Stimulated activated CD4-positive, alpha-beta T cell treated with anti-CD3 and anti-CD28 coated beads, Interleukin-4, amount 100 ng/mL, for 4 hours (primary cell): ENCODE measurements at places on chromosomes 16 and 17.

GRCh38 chr17:28468781-28469180, 4.7 kb upstream of the SLC13A2 start:
- no peak for DNase-seq

DNA sequence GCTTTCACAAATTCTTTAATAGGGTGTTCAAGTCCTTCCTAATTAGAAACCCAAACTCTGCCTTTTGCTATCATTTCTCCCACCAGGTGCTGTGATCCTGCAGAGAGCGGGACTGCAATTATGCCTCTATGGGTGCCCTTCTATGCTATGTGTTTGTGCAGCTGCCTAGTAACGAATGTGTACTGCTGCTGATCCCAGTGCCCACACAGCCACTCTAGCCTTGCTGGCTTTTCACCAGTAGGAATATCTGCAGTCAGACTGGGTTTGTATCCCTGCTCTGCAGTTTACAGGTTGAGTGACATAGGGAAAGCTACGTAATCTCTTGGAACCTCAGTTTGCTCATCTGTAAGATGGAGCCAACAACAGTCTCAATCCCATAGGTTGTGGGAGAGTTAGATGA, 179.6 kb upstream of the IRX3 start:
- DNase-seq = no peak

DNA sequence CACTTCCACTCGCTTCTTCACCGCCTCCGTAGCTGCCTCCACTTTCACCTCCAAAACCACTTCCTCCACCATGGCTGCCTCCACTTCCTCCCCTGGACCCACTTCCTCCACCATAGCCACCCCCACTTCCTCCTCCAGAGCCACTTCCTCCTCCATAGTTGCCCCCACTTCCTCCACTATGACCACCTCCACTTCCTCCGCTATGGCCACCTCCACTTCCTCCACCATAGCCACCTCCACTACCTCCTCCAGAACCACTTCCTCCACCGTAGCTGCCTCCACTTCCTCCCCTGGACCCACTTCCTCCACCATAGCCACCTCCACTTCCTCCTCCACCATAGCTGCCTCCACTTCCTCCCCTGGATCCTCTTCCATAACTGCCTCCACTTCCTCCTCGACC, 4.5 kb downstream of the KRT9 start:
- no peak for DNase-seq

DNA sequence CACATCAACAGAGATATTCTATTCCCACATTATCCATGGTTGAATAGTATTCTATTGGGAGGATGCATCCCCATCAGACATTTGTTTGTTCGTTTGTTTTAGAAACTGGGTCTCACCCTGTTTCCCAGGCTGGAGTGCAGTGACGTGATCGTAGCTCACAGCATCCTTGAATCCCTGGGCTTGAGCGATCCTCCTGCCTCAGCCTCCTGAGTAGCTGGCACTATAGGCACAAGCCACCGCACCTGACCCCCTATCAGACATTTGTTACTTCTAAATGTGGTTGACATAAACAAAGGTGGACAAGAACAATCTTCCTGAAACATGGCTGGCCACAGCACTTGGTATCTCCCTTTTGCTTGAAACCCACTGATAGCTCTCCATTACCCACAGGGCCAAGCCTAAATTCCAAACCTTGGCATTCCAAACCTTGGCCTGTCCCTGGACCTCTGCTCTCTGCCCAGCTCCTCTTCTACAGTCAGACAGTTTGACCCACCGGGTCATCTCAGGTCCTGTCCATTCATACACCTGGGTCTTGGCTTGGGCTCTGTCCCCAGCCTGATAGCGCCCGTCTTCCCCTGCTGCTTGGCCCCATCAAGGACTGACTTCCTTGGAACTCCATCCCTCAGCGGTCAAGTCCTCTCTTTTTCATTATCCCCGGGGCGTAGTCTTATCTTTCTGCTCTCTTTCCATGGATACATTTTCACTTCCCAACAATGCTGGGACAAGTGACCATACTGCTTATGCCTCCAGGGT, 1.5 kb upstream of the PRR29 start:
- no peak for DNase-seq

- DNase-seq = no peak
These were observed 133.8 kb upstream of the PLCG2 start for GRCh38 chr16:81645266-81645694.

- DNase-seq = no peak
These were observed 336.4 kb downstream of the HS3ST3B1 start for GRCh38 chr17:14637260-14637659.

DNA sequence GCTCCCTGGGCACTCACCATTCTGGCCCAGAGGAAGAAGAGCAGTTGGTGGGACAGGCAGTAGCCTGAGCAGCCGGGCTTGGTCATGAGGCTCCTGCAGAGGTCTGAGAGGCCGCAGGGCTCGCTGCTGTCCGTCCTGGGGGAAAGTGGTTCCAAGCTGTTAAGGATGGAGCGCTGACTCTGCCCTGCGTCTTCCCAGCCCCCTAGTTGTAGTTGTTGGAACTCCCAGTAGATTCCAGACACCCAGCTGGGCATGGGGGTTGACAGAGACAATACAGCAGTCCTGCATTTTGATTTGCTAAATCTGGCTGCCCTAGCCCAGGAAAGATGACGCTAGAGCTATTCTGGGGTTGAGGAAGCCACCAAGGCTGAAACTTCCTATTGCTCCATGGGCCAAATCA, 7.3 kb downstream of the C16orf89 start:
- DNase-seq = no peak

- DNase-seq = no peak
These were observed 1.0 kb downstream of the BCL7C start for GRCh38 chr16:30892670-30893416.

DNA sequence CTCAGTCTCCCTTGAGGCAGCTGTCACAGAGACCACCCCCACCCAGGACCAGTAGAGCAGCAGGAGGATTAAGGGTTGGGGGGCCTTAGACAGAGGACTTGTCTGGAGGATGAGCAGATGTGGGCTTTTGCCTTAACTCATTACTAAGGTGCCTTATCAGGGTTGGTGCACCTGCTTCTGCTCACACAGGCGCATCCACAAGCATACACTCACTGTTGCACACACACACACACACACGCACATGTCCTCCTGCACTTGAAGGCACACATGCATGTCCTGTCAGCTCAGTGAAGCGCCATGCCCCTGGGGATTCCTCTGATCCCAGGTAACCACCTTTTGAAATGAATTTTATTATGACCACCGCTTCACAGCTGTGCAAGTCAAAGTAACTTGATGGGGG, 1.2 kb downstream of the GFAP start:
- no peak for DNase-seq

DNA sequence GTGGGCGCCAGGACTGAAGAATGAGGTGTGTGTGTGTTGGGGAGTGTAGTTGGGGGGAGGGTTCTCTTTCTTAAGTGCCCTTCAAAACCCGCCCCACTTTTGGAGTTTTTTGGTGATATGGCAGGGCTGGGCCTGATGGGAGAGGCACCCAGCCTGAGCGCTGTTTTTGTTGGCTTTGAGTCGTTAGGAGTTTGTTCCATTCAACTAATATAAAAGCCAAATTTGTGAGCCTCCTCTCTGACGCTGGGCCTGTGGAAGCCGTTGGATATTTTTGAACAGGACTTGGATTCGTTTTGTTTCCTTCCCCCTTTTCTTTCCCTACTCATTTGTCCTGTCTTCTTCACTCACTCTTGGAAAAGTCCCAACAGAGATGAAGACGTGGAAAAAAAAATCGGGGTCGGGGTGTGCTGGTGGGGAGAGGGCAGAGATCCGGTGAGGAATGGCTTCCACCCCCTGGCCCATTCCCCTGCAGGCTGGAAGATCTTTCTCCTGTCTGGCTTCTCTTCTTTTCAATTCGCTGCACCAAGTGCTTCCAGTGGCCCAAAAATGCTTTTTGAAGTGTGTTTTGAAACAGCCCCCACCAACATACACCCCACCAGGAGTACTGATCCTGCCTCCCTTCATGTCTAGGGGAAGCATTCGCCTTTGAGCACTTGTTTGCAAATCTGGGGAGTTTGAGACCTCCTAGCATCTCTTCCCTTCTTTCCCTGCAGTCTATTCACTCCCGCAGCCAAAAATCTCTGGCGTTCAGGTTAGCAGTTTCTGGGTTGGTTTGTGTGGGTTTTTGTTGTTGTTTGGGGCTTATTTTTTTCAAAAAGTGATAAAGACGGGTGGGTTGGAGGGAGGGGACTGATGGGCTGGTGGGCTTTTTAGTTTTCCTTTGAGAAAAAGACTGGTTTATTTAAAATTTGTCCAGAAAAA, 2.6 kb downstream of the FZD2 start:
- DNase-seq = no peak

DNA sequence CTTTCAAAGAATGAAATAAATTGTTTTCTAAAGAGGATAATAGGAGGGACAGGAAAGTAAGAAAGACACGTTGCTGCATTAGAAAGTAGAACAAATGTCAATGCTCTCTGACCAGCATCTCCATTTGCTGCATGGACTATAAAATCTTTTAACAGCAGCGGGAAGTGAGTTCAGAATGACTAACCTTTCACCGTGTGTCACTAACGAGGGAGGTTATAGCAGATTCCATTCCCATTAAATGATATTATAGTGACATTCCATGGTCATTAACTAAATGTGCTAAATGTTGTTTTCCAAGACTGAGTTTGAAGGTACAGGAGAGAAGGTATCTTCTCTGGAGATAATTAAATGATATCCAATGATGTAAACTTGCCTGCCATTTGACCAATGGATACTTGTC, 127.1 kb upstream of the HS3ST3A1 start:
- no peak for DNase-seq

- DNase-seq = no peak
These were observed 431.2 kb downstream of the HAPSTR1 start for GRCh38 chr16:9522614-9523013.

GRCh38 chr17:79023886-79024771, at the start of gene C1QTNF1:
Gene C1QTNF1 (plus strand): TSS chr17:79024169. CDS start chr17:79043969, 19,800 bp downstream.
- peak; percentile 22 for DNase-seq

- DNase-seq = no peak
These were observed 8.0 kb upstream of the KCNG4 start for GRCh38 chr16:84247844-84248243.

GRCh38 chr16:29007730-29008593, 23.1 kb downstream of the LAT start:
- peak; percentile 61 for DNase-seq

GRCh38 chr16:15952265-15952711, 2.9 kb downstream of the ABCC1 start:
- peak; percentile 39 for DNase-seq

- DNase-seq = no peak
These were observed 220.1 kb upstream of the GSE1 start for GRCh38 chr16:85392756-85393673.

- no peak for DNase-seq
These were observed 194.4 kb upstream of the TOX3 start for GRCh38 chr16:52741351-52741750.

DNA sequence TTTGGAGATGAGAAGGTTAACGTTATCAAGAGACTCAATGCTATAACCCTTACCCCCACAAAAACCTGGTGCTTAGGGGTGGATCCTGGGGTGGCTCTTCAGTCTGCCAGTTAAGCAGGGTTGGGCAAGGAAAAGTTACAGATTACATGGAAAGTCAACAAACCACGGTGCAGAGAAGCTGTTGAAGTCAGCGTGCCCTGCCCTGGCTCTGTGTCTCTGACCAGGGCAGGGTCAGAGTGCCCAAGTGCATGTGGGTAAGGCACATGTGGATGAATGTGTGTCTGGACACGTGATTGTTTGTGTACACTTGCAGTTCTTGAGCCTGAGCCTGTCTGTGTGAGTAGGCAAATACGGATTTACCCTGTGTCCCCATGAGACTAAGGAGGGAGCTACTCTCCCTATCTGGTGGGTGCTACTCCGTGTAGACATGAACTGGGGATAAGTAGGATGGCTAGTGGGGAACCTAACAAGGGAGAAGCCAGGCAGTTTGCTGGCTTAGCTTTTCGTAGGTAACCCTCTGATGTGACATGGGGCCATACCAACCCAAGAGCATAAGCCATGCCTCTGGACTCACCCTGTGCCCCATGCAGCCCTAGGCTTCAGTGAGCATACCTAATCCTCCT, 5.5 kb downstream of the IGFBP4 start:
- no peak for DNase-seq

- peak; percentile 37 for DNase-seq
These were observed 13.1 kb downstream of the FMNL1 start for GRCh38 chr17:45234641-45235415.

DNA sequence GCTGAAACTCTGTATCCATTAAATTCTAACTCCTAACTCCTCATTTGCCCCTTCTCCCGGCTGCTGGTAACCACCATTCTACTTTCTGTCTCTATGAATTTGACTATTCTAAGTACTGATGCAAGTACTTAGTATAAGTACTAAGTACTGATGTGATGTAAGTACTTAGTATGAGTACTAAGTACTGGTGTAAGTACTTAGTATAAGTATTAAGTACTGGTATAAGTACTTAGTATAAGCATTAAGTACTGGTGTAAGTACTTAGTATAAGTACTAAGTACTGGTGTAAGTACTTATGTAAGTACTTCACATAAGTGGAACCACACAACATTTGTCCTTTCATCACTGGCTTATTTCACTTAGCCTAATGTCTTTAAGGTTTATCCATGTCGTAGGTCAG, 32.3 kb upstream of the PRKCA start:
- DNase-seq = no peak

DNA sequence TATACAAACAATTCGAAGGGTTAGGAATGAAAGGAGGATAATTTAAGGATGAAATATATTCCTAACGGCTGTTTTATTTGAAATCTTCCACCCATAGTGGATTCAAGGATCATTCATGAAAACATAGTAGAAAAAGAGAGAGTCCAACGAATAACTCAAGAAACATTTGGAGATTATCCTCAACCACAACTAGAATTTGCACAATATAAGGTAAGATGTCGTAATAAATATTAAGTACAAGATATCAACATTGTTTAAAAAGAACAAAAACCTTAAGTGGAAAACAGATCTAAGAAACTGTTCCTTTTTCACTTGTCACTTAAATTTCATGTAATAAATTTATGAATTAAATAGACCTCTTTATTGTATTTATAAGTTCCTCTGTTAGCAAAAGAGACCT, 9.2 kb upstream of the ATMIN start:
- DNase-seq = no peak
